ENCODE measurements at places on chromosomes 12 and 14.

DNA sequence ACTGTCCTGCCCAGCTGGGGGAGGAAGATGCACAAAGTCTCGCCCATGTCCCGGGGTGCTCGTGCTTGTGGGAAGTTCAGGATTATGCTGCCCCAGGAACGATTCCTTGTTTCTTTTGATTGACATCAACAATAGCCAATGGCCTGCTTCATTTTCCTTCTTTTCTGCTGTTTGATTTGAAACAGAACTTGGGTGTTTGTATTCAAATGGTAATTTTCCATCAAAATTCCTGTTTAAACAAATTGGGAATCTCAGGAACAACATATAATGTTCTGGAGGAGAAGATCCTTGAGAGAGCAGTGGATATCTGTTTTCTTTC lies 97.4 kb downstream of the ADGRD1 start:
- no peak for DNase-seq

DNA sequence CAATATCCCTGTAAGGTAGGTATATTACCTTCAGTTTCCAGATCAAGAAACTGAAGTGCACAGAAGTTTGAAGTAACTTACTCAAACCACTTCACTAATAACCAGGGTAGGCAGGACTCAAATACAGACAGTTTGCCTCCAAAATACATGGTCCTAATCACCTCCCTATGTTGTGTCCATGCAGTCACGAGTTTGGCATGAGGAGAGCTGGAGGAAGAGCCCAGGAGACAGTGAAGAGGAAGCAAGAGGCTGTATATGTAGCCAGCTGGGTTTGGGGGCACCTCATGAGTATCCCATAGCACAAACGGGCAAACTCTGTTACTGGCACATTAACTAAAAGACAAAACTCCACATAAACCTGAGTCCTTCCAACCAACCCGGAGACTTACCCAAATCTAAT lies 79.2 kb downstream of the DUSP16 start:
- no peak for DNase-seq

DNA sequence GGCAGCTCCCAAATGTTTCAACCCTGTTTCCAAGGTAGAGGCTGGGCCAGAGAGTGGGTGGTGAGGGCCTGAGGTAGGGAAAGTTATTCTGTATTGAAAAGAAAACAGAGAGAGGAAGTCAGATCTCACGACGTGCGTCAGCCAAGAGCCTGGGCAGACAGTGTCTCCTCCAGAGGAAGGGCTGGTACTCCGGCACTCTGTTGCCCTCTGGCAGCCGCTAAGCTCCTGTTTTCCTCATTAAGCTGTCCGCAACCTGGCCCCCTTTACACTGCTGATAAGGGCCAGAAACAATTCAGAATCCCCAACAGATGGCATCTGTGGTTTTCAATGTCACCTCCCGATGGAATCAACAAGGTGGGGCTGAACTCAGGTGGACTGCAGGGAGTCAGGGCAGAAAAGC lies 26.0 kb upstream of the LTBP2 start:
- DNase-seq, result no peak

- DNase-seq, result no peak
These were observed 31.5 kb upstream of the GZMB start for GRCh38 chr14:24665440-24665991.

DNA sequence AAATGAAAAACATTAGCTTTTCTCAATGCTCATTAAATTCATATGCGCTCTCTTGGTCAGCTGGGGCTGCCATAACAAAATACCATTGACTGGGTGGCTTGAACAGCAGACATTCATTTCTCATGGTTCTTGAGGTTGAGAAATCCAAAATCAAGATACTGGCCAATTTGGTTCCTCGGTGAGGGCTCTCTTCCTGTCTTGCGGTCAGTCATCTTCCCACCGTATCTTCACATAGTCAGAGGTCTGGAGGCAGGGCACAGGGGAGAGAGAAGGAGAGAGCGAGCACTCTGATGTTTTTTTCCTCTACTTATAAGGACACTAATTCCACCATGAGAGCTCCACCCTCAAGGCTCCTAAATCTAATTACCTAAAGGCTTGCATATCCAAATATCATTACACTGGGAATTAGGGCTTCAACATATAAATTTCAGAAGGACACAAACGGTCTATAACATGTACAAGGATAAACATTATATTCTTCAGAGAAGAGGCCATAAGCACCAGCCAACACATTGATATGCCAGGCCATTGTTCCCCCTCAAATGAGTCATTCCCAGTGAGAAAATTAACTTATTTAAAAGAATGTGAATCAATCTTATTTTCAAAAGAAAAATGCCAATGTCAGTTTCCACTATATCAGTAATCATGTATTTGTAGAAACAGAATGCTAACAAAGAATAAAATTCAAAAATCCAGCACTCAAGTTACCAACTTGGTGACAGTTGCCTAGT lies 152.2 kb downstream of the BTG1 start:
- DNase-seq, result no peak

- no peak for DNase-seq
These were observed 31.2 kb downstream of the SUPT16H start for GRCh38 chr14:21352587-21352986.

DNA sequence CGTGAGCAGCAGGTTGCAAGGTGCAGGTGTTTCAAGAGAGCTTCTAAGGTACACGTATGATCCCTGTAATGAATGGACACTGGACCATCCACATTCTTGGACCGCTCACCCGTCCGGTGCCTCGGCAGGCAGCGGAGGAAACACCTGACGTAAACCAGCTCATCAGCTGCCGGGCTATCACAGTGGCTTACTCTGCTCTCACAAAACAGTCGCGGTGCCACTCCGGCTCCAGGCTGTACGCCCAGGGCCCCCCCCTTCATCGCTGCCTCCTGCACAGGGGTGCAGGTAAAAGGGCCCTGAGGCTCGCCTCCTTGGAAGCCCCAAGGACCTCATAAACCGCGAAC lies 436 bp downstream of the VPS33A start:
- DNase-seq, result no peak

DNA sequence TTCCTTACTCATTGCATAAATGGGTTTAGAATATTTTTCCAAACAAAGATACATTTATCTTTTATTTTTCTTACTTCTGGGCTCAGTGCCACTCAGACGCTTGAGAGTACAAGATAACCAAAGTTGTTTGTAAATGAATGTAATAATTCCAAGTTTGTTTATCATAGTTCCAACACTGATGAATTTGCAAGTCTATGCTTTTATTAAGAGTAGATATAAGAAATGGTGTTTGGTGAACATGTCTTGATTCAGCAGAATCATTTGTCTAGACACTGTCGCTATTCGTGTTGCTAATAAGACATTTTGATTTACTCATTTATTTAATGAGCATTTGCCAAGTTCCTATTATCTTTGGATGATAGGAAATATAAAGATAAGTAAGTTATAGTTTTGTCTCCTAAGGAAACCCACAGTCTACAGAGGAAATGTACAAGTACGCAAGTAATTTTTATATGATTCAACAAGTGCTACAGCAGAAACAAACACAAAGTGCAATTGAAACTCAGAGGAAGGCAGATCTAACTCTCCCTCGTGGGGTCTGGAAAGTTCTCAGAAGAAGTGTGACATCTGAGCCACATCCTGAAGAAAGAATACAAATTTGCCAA lies 132.8 kb upstream of the FSCB start:
- DNase-seq, result no peak

DNA sequence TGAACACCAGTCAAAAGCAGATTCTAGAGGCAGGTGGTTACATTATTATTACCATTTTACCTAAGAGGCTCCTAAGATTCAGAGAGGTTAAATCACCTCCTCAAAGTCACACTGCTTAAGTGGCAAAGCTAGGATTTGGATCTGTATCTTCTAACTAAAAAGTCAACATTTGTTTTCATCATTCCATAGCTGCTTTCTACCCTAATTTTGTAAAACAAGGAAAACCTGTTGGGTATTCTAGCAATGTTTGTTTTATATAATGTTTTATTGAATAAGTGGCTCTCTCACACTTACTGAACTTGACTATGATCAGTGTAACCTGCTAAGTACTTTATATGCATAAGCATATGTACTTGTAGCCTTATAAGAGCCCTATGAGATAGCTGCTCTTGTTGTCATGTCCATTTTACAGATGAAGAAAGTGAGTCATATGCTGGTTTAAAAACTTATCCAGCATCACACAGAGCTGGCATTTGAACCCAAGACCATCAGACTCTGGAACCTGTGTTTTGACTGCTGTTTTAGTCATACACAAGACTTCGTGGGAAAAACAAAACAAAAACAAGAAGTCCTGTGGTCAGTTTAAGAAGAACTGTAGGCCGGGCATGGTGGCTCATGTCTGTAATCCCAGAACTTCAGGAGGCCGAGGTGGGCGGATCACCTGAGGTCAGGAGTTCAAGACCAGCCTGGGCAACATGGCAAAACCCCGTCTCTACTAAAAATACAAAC lies 31.7 kb upstream of the EVL start:
- no peak for DNase-seq

- no peak for DNase-seq
These were observed 370.2 kb upstream of the E2F7 start for GRCh38 chr12:77435446-77436091.

- no peak for DNase-seq
These were observed 39.2 kb downstream of the DHRS2 start for GRCh38 chr14:23675337-23675736.
